Right ventricle myocardium inferior (tissue), 1 donor: ENCODE measurements at places on chromosomes 7 and 10.

- no peak for DNase-seq
Measured at GRCh38 chr10:95466436-95466835, 94.7 kb downstream of the SORBS1 start.

DNA sequence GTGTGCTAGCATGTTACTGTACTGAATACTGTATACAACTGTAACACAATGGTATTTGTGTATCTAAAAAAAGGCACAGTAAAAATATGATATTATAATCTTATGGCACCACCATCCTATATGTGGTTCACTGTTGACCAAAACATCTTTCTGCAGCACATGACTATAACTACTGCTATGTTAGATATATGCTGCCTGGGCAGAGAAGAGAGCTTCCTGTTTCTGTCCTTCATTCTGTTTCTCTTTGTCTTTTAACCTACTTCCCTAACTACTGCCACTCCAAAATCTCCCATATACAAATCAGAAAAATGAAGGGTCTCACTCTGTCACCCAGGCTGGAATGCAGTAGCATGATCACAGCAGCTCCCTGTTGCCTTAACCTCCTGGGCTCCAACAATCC, 8.8 kb upstream of the FGL2 start:
- DNase-seq = no peak

- no peak for DNase-seq
Measured at GRCh38 chr10:131553121-131553520, 241.6 kb upstream of the TCERG1L start.

GRCh38 chr10:14681305-14681704, 93.4 kb downstream of the FAM107B start:
- no peak for DNase-seq

DNA sequence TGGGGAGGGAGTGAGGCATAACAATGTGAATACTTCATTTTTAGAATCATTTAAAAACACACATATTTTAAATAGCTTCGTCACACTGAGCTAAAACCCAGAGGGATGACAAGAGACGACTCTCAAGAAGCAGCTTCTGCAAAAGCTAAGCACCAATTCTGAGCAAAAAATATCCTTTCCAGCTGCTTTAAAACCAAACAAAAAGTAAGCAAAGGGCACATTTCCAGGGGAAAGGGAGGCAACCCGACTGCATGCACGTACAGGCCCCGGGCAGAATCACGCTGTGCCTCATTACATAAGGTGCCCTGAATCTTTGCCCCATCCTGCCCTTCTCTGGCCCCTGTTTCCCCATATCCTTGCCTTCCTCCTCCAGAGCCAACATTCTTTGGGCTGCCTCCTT, 78.4 kb downstream of the DGKI start:
- no peak for DNase-seq

- DNase-seq = no peak
Measured at GRCh38 chr10:51260376-51260775, 186.1 kb downstream of the PRKG1 start.

GRCh38 chr7:150867605-150868004, 15.3 kb downstream of the AOC1 start:
- no peak for DNase-seq

DNA sequence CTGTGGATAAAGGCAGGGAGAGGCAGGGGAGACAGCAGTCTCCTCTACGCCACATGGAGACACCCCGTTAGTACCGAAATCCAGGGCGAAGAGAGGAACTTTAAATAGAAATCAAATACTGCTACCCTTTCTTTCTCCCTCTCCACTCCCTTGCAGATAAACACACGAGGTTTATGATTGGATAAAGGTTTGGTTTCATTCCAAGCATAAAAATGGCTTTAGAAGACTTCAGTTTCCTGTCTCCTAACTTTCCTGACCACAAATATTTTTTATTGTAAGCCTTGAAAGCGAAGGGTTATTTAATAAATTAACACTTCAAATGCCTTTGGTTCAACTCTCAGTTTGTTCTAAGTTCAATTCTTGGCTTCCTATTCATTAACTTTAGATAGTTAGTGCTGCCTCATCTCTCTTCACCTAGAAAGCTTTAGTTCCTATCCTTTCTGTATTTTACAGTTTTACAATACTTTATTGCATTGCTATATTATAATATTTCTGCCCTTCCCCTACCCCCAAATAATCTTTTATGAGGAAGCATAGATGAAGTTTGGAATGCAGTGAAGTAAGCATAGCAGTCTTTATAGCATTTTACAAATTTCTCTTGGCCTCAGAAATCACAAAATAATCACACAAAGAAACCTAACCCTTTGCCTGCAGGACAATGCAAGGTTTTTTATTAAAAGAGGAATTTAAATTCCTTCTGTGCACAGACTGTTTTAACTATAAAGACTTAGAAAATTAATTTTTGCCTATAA, 31.5 kb upstream of the ARID5B start:
- DNase-seq = no peak

- DNase-seq = no peak
Measured at GRCh38 chr10:17460756-17461155, 6.4 kb upstream of the ST8SIA6 start.

- no peak for DNase-seq
Measured at GRCh38 chr10:30829901-30830300, 200.3 kb upstream of the LYZL2 start.

GRCh38 chr10:3255075-3255474, 82.5 kb upstream of the PITRM1 start:
- no peak for DNase-seq

DNA sequence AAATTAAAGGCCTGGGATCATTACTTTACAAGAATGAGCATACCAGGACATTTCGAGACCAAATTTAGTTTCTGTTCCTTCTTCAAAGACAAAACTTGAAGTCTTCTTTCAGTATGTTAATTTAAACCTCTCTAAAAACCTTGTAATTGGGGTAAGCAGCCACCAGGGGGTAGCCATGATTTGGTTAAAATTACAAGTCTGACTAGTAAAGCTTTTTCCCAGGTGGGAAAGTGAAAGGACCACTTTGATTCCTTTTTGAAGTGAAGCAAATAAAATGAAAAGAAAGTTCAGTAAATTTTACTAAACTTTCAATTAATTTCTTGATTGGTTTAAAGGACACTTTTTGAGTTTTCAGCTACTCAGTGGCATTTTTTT, 294.3 kb downstream of the BBS9 start:
- DNase-seq = no peak

DNA sequence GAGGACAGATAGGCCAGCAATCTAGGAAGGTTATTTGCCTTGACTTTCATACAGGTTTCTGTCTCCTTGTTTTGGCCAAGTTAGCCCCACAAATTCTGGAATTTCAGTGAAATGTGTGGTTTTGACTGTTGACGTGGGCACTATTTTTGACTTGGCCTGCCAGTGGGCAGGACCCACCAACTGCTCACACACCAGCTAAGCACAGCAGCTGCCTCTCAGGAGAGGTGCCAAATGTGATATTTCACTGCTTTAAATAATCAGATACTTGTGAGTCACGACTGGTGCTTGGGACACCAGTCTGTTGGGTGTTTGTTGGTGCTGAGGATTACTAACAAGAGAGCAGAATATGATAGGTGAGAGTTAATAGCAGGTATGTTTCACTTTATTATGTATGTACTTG, 409.7 kb upstream of the MTPN start:
- no peak for DNase-seq

GRCh38 chr7:75915416-75916156, 631 bp downstream of the POR start:
- DNase-seq = no peak

DNA sequence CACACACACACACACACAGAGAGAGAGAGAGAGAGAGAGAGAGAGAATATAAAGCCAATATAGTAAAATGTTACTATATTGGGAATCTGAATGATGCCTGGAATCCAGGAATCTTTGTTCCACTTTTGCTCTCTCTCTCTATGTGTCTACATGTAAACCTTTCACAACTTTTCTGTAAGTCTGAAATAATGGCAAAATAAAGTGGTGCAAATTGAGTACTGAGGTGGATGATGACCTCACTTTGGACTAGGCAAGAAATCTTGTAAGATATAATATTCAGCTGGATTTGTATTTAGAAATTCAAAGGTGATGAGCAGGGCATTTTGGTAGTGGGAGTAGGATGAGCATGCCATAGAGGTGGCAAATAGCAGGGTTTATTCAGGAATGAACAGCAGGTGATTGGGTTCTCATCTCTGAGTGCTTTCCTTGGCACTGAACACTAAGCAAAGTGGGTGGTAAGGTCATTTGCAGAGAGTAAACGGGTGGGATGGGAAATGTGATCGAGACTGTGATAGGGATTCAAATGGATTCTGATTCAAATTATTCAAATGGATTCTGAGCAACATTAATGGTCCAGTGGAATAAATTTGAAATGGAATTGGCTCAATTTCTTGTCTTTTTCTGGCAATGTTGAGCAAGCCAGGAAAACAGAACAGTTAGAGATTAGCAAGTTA, 9.7 kb upstream of the ANLN start:
- no peak for DNase-seq

DNA sequence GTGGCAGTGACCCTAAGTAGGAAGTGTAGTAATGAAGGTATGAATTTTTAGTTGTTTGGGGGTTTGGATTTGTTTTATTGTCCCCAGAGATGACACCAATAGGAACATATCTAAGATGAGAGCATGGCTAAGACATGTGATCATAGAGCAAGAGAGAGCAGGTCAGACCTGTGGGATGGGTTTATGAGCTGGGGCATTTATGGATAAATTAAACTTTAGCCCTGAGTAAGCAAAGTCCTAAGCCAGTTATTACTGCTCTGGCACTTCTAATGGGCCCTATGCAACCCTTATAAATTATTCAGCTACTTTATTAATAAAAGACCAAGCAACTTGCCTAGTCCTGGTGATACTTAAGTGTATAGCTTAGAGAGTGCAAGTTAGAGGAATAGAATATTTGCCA, 85.1 kb downstream of the LRRC4 start:
- DNase-seq = no peak

DNA sequence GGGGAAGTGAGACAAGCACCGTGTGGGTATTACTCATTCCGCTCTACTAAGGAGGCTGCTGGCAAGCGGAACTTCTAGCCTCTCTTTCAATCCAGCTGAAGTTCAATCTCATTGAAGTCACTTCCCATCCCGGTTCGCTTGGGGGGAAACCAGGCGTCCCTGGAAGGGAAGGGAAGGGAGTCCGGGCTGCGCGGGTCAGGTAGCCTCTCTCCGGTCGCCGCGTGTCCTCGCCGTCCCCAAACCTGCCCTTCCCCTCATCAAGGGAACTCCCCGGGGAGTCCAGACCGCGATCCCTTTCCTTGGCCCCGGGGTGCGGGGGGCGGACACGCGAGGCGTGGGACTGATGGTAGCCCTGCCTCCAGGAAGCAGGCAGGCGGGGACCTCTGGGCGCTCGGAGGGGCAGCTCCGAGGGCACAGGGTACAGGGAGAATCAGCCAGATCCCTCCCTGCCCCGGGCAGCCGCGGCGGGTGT, 598 bp upstream of the ZEB1 start:
- DNase-seq = peak; percentile 86

GRCh38 chr10:80253266-80253962, 36.0 kb downstream of the MAT1A start:
- DNase-seq = no peak
